Right ventricle myocardium superior (tissue), 1 donor: ENCODE measurements at places on chromosomes 3 and 15.

DNA sequence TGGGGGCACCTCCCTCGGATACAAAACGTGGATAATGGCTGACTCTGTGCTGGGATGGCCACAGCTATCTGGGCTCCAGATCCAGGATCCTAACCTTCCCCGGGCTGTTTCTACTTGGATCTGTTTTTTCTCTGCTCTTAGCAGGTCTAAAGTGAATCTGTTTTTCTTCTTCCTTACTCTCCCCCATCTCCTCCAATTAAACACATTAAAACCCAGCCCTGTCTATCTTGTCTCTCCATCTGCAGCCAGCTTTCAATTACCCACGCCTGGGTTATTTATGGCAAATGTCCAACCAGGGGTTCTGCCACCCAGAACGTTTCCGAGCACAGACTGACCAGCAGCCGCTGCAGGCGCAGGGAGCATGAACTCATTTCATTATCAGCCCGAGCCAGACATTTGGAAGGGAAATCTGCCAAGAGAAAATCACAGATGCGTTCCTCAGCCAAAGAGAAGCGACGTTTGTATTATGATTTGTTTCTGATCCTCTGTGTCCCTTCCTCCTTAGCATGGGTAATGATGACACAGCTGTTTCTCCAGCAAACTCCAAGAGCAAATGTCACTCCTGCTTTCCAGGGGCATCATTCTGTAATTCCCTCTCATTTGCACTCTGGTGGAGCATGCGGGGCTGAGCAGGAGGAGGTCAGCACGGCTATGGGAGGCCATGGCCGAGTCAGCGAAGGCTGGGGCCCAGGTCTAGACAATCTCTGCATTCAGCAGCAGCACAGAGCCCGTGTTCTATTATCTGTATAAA, 42.0 kb downstream of the UMPS start:
- DNase-seq = peak; percentile 64

DNA sequence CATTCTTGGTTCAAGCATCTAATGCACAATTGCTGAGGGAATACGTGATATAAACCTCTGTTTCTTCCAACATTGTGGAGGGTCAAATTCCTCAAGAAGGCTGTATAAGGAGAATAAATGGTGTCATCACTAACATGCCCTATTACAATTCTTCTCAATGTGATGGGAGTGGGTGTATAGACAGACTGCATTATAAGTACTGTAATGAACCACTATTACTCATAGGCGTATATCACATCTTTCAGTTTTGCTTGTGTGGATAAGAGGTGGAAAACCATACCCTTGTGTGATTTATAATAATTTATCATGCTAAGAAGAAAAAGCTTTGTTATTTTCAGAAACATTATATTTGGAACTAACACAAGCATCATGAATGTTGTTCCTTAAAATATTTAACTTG, 35.3 kb upstream of the BBX start:
- no peak for DNase-seq

- no peak for DNase-seq
These were observed 910.7 kb downstream of the TBL1XR1 start for GRCh38 chr3:176286476-176287085.

DNA sequence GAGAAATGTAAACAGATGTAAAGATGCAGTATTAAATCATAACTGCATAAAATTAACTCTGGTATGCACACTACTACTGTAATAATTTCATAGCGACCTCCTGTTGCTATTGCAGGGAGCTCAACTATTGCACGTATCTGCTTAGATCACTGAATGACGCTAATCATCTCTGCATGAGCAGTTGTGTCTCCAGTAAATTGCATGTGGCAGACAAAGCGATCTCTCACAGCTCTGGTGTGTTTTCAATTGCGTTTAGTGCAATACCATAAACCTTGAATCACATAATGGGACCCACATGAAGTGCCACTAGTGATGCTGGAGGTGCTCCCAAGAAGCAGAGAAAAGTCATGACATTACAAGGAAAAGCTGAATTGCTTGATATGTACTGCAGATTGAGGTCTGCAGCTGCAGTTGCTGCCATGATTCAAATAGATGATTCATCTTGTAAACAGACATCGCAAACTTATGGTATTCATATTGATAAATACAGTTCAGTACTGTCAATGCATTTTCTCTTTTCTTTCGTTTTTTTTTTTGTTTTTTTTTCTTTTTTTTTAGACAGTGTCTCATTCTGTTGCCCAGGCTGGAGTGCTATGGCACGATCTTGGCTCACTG, 30.2 kb upstream of the LCTL start:
- DNase-seq = no peak

- peak; percentile 55 for DNase-seq
These were observed 806 bp downstream of the KLHL25 start for GRCh38 chr15:85793641-85794597.

- DNase-seq = no peak
These were observed 15.9 kb upstream of the HDC start for GRCh38 chr15:50281427-50281826.

DNA sequence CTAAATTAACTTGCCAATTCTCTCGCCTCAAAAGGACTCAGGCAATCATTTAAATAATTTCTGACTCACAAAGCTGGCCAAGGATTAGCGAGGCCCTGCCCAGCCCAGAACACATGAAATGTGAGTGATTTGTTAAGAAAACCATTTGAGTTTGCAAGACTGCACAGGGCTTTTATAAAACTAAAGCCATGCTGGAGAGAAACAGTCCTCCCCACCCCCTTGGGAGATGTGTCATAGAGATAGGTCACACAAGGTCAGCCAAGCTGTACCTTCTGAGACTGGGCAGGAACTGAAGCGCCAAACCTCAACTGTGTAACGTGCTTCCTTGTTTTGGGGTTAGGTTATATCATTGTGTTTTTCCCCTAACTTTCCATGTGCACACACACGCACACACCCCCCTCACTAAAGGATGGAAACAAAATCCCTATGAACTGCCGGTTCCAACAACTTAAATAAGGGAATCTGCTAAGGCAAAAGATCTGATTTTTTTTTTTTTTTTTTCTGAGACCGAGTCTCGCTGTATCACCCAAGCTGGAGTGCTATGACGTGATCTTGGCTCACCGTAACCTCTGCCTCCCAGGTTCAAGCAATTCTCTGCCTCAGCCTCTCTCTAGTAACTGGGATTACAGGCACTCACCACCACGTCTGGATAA, 8.1 kb downstream of the SPATA12 start:
- peak; percentile 63 for DNase-seq

DNA sequence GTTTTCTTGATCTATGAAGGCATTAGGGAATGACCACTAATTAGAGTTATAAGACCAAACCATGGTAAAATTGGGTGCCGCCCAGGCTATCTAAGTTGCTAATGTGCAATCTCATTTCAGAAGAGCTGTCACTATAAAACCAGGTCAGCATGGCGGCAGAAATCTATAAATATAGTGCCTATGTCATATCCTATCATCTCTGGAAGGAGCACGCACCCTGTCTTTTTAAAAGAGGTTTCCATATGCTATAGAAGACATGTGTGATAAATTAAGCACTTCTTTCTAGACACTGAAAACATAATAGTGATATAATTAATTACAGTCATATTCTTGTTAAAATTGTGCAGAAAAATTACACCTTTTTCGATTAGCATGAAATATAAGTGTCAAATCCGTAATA, 152.0 kb upstream of the MDFIC2 start:
- DNase-seq = no peak

DNA sequence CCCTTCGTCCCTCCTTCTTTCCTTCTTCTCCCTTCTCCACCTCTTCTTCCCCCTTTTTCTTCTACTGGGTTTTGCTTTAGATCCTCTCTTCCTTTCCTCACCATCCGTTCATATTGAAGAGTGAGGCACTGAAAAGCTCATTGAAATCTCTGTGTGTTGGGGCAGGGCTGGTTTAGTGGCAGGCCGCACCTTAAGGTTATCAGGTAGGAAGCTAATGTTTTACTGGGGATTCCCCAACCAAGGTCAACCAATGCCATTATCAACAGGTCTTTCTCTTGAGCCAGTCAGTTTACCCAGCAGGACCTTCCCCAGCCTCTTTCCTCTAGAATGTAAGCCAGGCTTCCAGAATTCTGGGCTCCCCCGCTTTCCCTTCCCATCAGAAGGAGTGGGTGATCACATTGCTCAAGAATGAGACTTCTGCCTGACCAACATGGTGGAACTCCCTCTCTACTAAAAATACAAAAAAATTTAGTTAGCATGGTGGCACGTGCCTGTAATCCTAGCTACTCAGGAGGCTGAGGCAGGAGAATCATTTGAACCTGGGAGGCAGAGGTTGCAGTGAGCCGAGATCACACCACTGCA, 11.5 kb upstream of the VPS8 start:
- no peak for DNase-seq

GRCh38 chr3:183494341-183494740, 61.2 kb downstream of the KLHL6 start:
- no peak for DNase-seq

GRCh38 chr3:46672349-46672695, 21.2 kb downstream of the ALS2CL start:
- DNase-seq = no peak

DNA sequence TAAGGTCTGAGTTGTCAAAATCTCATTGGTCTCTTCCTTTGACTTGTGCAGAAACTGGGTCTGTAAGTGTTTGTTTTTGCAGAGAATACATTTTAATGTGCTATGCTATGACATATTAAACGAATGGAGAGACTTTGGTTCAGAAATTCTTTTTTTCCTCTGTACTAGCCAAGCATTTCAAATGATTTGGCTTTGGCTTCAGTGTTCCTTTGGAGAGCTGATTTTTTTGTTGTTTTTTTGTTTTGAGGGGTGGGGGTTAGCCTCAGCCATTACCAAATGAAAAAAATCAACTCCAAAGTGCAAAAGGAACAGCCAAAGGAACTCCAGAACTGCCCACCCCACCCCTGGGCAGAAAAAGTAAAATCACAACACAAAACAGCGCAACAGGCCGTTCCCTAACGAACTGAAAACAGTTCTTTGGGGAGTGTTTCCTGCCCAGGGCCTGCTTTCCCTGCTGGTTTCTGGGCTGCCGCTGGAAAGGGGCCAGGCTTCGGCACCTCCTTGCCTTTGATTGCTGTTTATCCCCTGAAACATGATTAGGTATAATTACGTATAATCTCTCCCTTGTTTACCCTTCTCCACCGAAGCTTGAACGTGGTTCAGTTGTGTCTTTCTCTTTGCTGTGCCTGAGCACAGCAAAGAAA, 57.6 kb upstream of the NEO1 start:
- DNase-seq = peak; percentile 47
